ENCODE measurements at places on chromosomes 6 and 20.

DNA sequence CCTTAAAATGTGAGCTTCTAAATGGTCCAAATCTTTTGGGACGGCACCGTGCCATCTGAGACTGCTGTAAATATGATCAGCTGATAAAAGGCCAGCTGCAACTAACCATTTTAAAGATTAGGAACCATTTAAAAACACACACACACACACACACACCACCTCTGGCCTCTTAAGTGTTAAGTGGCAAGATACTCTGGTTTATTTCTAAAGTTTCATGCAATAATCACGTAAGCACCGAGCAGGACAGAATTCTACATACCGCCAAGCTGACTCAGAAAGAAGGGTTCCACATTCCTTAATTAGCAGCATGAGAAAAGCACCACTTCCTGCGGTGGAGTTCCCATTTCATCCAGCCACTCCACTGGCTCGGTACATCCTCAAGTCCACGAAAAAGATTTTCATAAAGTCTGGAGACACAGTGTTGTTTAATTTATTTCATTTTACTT, 17.8 kb upstream of the ZNF217 start:
- DNase-seq: peak; percentile 98

GRCh38 chr6:157558487-157559200, 177.7 kb downstream of the ZDHHC14 start:
- no peak for DNase-seq

DNA sequence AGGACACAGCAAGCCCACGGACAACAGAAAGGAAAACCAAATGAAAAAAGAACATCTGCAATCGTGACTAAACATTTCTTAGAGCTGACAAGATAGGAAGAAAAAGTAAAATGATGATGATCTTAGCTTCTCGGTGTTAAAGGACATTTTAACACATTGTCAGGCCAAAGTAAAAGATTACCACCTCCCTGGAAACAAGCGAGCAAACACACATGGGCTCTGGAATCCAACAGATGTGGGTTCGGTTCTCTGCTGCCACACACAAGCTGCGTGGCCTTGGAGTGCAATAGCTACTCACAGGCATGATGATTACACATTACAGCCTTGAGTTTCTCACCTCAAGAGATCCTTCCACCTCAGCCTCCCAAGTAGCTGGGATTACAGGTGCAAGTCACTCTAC, 7.5 kb upstream of the AAR2 start:
- no peak for DNase-seq

DNA sequence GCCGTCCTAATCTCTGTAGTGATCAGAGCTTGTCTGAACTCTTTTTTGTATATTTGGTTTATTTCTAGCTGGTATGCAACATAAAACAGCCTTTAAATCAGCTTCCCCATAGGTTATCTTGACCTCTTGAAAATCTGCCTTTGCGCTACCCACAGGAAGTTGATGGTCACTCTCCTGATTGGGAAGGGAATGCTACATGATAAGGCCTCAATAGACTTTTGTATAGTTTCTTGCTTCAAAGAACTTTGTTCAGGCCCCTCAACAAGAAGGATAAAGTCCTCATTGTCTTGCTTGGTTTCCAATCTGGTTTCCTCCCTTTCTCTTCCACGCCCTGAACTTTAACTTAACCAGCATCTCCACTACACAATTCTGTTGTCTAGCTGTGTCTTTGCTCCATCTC, 95.4 kb upstream of the TENT5A start:
- DNase-seq: no peak

DNA sequence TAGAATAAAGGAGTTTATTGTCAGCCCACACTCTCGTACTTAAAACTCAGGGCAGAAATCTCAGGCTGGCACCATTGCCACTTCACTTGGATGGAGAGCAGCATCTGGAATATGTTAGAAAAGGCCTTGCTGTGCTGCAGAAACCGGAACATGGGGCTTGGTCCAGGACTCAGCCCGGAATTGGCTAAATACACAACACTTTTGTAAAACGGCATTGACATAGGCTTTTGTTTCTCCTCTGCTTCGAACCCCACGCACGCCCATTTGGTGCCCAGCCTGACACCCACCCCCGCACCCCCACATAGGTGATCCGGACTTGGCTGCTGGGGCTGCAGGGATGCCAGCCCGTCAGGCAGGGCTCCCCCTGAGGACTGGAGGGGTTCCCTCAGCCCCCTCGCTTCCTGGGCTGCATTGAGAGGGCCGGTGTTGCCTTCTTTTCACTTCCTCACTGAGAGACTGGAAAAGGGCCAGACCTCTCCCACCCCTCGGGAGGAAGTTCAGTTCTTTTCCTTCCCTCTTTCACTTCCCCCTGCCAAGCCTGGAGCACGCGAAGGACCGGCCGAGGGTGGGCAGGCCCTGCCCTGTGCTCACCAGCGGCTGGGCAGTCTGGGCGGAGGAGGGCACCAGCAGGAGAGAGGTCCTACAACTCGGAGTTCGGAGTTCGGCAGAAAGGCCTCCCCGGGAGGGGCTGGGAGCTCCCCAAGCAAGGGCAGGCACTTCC, 17.9 kb upstream of the CST3 start:
- DNase-seq: no peak
